ENCODE measurements at places on chromosomes 3 and 15. TPM values are rescaled to one million over a fixed set of nuclear protein-coding genes. Genes with fewer than 3 reads are reported as not detected.

SCN11A gene
- polyA plus RNA-seq, result 1.6 TPM

ATG7 gene
- 15.8 TPM for polyA plus RNA-seq

MUSTN1 gene
- polyA plus RNA-seq, result 77.5 TPM

- no peak for DNase-seq
These were observed 96.4 kb upstream of the IGSF10 start for GRCh38 chr3:151557068-151557840.

- DNase-seq, result no peak
These were observed 156.2 kb downstream of the CLSTN2 start for GRCh38 chr3:140091143-140091542.

GRCh38 chr3:9124730-9125129 lies 124.7 kb downstream of the SRGAP3 start:
- DNase-seq, result no peak

- DNase-seq, result no peak
These were observed 15.3 kb upstream of the DPH6 start for GRCh38 chr15:35561308-35561707.

DNA sequence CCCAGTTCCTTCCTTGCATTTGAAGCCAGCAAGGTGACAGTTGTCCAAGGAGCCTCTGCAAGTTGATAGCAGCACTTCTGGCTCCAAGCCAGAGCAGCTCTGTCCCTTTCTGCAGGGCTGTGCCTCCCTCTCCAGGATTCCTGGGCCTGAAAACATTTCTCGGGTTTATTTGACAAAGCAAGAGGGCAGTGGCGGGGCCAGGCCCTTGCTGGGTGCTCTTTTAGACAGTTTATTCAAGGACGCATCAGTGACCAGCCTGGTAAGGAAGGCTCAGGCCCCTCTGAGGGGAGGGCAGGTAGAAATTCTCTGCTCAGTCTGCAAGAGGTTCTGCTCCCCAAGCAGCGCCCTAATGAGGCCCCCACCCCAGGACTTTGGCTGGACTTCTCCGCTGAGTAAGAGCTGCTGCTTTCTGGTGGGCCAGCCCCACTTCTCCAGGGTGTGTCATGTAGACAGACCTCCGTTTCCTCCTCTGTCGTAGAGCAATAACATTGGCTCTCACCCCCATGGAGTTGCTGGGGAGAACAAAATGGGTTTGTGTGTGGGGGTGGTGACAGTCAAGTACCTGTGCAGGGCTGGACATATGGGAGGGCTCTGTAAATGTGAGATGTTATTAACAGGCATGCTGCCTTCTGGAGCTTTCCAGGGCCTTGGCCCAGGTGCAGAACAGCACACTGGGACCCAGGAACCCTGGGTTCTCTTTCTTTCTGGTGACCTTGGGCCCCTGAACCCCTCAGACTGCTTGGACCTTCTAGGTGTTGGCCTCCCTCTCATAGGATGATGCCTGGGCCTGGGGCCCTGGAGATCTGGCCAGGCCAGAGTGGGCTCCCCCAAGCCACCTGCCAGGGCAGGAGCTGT lies 146.2 kb upstream of the TLE3 start:
- DNase-seq, result no peak
